ENCODE measurements at places on chromosomes 16 and 17.

GRCh38 chr16:66231452-66232160 is 134.9 kb upstream of the CDH5 start:
- no peak for DNase-seq

- no peak for DNase-seq
These were observed 38.9 kb downstream of the TMEM100 start for GRCh38 chr17:55683550-55684315.

DNA sequence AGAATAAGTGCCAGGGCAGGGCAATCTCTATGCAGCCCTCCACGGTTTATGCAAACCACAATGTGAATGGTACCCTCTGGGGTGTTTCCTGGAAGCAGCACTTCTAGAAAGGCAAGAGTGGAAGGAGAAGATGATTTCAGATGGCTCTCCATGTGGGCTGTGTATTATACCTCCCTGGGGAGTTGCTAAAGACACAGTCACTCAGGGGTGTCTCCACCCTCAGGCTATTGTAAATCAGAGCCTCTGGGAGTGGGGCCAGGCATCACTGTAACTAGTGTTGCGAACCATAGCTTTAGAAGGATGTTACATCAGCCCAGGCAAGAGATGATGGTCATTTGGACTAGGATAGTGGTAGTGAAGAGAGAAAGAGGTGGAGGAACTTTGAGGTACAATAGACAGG is 83.3 kb upstream of the ZKSCAN2 start:
- DNase-seq: no peak

- no peak for DNase-seq
These were observed 336.5 kb upstream of the CDH5 start for GRCh38 chr16:66030036-66030435.

DNA sequence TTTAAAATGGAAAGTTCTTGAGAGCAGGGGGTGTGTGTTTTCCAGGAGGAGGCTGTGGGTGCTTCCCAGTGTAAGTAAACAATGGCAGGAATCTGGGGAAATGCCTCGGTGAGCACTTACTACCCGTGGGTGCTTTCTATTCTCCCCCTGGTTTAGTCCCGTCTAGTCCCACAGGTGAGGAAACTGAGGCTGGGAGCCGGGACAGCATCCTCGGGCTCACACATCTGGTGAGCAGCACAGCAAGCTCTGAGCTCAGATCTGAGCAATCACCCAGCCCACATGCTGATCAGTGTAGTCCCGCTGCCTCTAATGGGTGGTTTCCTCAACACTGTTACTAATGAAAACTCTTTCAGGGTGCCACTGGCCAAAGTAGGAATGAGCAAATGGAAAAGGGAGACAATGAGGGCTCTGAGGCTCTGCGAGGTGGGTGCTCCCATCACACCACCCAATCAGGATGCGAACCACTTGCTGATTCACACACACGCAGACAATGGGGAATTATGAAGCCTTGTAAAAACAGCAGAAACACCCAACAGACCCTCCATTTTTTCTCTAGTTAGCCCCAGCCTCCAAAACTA is 202.6 kb downstream of the PARN start:
- DNase-seq: peak; percentile 43

- no peak for DNase-seq
These were observed 35.5 kb upstream of the ETV4 start for GRCh38 chr17:43581613-43582012.

All from foreskin melanocyte (primary cell).